ENCODE measurements at places on chromosomes 7 and 10.

GRCh38 chr7:20095436-20095835, 121.7 kb downstream of the MACC1 start:
- DNase-seq = no peak

DNA sequence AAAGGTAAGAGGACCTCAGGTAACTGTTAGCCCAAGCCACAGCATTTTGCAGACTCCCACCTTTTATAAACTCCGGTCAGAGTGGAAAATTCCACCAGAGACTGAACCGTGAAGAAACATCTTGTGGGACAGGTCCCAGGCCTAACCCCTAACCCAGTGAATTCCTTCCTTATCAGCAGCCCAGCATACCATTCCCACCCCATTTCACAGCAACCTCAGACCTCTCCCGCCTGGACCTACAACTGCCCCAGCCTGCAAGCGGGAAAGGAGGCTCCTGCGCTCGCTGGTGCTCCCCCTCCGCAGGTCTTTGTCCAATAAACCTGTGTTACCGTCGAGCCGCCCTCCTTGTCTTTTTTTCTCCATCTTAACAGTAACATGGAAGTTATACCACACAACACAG, 736.6 kb downstream of the MAGI2 start:
- no peak for DNase-seq

DNA sequence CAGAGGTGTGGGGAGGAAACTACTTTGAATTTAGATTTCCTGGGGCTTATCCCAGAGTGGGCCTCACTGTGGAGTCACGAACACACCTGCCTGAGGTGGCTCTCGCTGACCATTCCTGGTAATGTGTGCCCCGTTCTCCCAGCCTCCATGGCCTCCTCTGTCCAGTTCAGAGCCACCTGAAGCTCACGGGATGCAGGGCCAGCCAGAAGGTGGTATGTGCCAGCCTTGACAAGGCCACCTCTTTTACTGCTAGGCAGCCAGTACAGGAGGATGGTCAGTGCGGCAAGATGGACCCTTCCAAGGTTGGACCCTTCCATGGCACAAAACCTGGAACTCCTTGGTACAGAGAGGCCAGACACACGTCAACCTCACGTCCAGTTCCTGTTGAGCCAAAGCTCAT, 210.3 kb downstream of the DNAJB6 start:
- DNase-seq = no peak

DNA sequence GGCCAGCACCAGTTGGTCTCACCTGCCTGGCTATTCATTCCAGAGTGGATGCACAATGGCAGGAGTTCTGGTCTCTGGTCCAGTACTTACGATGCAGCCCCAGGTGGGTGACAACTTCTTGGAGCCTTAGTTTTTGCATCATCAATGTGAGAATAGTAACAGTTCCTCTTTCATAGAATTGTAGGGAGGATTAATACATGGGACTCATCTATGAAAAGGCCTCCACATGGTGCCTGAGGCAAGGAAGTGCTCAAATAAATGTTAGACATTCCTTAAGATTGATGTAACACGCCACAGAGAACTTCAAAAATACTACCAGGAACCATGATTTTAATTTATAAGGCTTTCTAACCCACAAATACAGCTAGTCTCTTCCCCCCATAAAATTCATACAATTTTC, 120.1 kb upstream of the CHST15 start:
- DNase-seq = no peak

DNA sequence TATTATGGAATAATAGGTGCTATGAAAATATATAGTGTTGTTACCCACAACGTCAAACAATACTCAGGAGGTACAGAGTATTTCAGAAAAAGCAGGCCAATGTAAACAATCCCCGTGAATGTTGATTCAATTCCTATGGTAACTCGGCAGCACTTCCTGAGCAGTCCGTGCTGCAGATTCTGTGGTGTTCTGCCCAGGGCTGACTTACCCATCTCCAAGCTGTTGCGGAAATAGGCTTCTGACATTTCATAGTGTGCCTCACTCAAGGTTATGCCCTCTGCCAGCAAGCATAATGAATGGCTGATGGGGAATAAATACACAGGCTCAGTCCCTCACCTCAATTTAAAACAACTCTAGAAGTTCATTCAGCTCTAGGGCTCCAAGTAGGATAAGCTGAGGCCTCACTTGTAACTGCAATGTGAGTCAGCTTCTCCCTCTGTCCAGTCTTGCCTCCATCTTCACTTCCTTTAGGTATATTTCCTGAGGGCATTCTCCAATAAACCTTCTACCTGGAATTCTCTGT, 177.6 kb downstream of the GNAI1 start:
- DNase-seq = no peak

DNA sequence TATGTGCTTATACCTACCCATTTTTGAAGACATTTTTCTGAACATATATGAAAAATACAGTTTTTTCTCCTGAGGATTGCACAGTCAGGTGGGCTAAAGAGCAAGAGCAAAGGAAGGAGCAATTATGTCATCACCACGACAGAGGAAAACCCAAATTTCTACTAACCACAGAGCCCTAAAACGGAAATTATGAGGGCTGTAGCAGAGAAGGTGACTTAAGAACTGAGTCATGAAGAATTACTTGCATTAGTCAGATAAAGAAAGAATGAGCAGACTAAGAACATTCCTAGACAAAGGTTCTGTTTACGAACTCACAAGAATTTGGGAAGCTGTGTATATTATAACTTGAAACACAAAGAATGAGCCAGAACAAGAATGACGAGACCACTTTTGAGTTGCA, 974.4 kb downstream of the NXPH1 start:
- DNase-seq = no peak

DNA sequence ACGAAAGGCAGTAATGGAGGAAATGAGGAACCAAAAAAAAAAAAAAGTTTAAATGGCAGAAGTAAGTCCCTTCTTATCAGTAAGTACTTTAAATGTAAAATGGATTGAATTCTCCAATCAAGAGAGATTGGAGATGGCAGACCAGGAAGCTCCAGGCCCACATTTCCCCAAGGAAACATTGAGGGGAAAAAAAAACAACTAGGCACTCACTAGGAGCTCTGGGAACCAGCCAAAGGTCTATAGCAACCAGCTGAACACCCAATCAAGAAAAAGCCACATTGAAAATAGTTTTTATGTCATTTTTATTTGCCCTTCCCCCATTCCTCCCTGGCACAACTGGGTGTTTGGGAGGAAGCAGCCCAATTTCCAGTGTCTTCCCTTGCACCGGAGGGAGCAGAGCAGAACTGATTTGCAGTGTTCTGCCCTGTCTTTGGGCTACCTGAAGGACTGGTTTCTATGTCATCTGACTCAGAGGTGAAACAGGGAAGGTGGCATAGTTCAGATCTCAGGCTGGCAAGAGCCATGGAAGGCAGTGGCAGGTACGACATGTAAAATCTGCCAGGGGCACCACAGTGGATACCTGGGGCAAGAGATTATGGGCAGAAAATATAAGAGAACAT, 121.9 kb downstream of the SMURF1 start:
- DNase-seq = no peak

DNA sequence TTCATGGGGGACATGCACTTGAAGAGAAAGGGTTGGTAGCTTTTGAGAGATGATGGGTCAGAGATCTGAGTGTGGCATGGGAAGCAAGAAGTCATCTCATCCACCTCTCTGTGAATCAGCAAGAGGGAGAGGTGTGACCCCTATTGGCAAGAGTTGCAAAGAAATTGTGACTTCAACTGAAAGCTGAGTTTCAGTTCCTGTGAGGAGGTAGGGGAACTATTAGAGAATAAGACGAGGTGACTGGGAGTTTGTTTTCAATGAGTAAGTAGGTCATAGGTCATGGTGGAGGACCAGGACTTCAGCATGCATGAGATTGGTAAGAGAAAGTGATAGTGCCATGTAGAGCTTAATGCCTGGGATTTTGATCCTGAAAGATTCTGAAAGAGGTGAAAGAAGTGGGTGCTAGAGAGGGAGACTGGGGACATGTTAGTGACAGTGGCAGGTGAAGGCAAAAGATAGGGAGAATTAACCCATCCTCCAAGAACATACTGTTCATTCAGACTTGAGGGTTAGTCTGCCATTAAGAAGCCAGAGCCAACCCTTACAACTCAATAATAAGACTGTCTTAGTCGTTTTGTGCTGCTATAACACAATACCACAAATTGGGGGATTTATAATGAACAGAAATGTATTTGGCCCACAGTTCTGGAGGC, 75.5 kb upstream of the CAPZA2 start:
- no peak for DNase-seq

- no peak for DNase-seq
These were observed 23.7 kb downstream of the TFPI2 start for GRCh38 chr7:93866886-93867285.

GRCh38 chr7:38656968-38657367, 25.8 kb upstream of the AMPH start:
- DNase-seq = no peak

DNA sequence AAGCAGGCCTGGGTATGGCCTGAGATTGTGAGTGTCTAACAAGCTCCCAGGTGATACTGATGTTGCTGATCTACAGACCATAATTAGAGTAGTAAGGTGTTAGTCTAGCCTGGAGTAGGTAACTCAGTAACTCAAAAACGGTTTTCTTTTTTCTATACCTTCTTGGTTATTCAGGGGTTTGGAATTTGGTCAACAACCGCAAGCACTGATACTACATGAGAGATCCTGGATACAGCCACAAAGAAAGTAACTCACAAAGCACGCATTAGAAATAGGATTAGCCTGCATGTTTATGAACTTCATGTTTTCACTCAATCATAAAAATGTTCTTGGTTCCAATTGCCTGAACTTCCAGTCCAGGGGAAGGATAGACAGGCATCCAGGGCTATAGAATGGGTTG, 803.5 kb downstream of the MAGI2 start:
- no peak for DNase-seq

- DNase-seq = no peak
These were observed 795.5 kb downstream of the TNS3 start for GRCh38 chr7:46786221-46786954.

DNA sequence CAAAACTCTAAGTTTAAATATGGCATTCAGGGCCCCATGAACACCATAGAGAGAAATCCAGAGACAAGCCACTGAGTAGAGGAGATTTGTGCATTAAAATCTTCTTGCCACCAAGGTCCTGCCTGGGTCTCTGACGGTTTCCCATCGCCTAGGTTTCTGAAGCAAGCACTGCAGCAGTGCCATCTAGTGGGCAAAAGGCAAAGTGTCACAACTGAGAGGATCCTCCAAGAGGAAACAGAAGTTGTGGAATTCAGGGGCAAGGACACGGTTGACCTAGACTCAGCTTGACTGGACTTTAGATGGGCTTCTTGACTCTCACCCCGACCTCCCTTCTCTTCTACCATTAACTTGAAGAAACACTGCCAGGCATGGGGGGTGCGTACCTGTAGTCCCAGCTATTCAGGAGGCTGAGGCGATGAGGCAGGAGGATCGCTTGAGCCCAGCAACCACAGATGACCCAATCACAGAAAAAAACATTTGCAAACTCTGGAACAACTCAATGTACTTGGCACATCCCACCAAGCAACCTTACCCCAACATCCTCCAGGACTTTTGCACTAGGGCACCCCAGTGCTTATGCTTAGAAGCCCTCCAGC, 604.1 kb downstream of the GALNT17 start:
- DNase-seq = peak; percentile 10

GRCh38 chr10:97197030-97197500, 11.3 kb upstream of the SLIT1 start:
- DNase-seq = no peak

DNA sequence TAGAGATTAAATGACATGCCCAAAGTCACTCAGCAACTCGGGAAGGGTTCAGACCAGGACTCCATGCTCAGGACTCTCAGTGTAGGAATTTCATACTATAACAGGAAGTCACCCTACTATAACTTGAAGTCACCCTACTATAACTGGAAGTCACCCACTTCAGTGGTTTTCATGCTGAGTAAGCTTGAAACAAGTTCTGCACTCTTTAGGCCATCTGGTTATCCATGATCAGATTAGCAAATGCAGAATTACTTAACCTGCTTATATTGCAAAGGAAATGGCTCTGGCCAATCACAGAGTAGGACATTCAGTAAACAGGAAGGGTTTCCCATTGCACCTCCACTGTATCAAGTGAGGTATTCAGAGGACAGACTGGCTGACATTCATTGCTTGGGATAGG, 1240.4 kb downstream of the GATA3 start:
- DNase-seq = no peak

DNA sequence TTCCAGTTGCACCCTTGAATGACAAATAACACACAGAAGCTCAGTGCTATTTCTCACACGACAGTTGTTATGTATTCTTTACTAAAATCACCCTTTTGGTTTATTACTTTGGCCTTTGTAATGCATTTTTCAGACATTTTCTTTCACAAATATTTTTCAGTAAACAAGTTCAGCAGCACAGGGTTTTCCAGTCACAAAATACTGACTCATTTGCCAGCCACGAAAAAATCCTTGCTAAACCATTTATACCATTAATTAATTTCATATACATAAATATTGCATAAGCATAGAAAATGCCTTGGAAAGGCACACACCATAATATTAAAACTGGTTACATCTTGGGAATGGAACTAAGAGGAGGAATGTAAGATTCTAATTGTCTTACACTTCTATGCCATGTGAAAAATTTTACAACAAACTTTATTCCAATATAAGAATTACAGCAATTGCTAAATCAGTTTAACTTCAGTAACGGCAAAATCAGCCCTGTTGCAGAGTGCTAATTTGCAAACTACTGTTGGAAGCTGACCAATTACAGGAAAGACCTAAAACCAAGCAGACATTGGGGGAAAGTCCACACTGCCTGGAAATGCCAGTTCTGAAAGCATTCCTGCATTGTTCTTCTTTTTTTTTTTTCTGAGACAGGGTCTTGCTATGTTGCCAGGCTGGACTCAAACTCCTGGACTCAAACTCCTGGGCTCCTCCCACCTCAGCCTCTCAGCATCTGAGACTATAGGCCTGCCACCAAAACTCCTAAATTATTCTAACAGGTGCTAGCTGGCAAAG, 31.6 kb upstream of the PBLD start:
- DNase-seq = no peak

DNA sequence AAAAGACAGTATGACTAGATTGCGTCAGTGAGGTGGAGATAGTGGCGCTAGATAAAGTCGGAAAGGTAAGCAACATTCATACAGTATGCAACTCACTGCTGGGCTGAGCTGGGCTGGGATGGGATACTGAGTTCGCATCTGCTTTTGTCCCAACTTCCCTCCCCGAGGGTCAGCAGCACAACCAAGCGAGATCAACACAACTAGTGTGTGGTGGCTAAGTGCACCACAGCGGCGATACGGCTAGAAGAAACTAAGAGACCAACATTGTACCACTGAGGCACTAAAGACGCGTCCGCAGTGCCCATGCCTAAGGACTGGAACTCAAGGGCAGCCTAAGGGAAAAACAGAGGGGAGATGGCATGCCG, 467 bp downstream of the EXOSC1 start:
- no peak for DNase-seq

GRCh38 chr10:85789982-85790789, 576.4 kb downstream of the GRID1 start:
- DNase-seq = no peak

- DNase-seq = no peak
These were observed 7.3 kb upstream of the ZNF777 start for GRCh38 chr7:149468208-149468607.

Measured in activated CD4-positive, alpha-beta T cell treated with anti-CD3 and anti-CD28 coated beads for 24 hours (primary cell).